ENCODE measurements at places on chromosomes 7 and 10.

- DNase-seq: no peak
These were observed 978.7 kb upstream of the AUTS2 start for GRCh38 chr7:68619526-68619925.

DNA sequence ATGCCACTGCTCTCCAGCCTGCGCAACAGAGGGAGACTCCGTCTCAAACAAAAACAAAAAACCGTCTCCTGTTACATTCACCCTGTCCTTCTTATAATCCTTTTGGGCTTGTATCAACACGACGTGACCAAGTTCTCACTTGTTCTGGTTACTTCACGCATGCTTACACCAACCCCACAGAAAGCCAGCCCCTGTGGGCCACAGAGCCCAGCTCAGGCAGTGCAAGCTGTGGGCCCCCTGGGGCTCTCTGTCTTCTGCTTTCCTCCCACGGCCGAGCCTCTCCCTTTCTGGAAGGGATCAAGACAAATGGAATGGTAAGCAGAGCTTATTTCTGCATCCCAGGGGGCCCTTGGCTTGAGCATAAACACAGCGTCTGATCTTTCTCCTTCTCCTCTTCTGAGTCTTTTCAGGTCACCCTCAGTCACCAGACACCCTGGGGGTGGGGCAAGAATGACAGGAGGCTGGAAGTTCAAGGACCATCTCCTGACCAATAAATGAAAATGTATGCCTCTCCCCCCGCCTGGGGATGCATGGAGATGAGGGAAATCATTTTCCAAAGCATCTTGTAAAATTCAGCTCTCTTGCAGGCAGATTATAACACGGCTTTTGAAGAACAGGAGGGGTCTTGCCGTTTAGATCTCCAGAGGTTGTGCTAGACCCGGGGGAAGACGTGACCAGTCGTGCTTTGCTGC is 19.0 kb upstream of the TRIM56 start:
- no peak for DNase-seq

DNA sequence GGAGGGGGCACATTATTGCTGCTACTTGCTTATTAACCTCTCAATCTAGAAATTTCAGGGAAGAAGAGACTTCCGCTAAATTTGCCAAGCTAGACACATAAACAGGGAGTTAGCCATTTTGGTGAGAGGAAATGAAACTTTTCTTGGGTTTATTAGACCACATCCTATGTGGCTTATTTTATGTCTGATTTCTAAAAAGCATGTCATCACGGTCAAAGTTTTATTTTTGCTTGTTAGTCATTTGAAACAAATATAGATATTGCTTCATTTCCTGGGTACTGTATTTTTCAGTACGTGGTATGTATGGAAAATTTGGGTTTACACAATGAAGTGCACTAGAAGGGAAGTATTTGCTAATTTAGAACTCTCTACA is 144.1 kb downstream of the TCF7L2 start:
- no peak for DNase-seq

DNA sequence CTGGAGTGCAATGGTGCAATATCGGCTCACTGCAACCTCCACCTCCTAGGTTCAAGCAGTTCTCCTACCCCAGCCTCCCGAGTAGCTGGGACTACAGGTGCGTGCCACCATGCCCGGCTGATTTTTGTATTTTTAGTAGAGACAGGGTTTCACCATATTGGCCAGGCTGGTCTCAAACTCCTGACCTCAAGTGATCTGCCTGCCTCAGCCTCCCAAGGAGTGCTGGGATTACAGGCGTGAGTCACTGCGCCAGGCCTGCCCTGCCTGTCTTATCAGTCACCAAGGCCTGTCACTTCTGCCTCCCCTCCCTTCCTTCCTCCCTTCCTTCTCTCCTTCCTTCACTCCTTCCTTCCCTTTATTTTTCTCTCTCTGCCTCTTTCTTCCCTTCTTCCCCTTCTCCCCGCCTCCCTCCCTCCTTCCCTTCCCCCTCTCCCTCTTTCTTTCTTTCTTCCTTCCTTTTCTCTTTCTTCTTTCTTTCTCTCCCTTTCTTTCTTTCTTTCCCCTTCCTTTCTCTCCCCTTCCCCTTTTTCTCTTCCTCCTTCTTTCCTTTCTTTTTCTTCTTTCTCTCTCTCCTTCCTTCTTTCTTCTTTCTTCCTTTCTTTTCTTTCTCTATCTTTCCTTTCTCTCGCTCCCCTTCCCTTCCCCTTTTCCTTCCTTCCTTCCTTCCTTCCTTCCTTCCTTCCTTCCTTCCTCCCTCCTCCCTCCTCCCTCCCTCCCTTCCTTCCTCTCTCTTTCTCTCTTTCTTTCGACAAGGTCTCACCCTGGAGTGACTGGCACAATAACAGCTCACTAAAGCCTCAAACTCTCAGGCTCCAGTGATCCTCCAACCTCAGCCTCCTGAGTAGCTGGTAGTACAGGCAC is 3.1 kb upstream of the ST7 start:
- DNase-seq: no peak

DNA sequence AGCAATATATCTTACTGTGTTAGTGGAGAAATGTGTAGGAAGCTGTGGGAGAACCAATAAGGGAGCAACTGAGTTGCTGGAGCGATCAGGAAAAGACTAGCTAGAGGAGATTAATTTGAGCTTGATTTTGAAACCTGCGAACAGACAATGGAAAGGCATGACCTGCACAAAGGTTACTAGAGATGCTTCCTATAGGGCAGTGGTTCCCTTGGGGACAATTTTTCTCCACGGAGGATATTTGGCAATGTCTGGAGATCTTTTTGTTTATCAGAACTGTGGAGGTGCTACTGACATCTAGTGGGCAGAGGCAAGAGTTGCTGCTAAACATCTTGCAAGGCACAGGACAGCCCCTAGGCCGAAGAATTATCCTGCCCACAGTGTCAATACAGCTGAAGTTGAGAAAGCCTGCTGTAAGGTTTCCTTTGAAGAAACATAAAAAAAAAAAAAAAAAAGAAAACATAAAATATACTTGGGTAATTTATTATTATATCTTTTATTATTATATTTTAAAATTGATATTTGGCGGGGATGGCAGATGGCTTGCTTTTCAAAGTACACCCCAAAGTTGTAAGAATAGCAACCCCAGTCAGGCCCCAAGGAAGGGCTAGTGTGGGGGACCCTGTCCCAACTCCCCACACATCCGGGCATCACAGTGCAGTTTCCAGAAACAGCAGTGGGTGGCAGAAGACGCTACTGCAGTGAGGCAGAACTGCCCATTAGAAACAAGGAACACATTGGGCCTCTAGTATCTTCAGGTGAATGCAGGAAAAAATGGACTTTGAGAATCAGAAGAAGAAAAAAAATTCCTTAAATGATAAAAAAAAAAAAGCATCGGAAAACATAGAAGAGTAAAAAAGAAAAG is 481.6 kb downstream of the SH2D4B start:
- peak; percentile 3 for DNase-seq

DNA sequence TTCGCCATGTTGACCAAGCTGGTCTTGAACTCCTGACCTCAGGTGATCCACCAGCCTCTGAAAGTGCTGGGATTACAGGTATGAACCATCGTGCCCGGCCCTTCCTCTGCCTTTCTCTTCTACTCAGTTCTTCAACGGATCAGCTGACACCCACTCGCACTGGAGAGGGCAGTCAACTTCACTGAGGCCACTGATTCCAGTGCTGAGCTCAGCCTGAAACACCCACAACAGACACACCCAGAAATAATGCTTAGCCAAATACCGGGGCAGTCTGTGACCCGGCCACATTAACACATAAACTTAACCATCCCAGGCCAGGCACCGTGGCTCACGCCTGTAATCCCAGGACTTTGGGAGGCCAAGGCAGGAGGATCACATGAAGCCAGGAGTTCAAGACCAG is 119.3 kb upstream of the CHST15 start:
- no peak for DNase-seq

DNA sequence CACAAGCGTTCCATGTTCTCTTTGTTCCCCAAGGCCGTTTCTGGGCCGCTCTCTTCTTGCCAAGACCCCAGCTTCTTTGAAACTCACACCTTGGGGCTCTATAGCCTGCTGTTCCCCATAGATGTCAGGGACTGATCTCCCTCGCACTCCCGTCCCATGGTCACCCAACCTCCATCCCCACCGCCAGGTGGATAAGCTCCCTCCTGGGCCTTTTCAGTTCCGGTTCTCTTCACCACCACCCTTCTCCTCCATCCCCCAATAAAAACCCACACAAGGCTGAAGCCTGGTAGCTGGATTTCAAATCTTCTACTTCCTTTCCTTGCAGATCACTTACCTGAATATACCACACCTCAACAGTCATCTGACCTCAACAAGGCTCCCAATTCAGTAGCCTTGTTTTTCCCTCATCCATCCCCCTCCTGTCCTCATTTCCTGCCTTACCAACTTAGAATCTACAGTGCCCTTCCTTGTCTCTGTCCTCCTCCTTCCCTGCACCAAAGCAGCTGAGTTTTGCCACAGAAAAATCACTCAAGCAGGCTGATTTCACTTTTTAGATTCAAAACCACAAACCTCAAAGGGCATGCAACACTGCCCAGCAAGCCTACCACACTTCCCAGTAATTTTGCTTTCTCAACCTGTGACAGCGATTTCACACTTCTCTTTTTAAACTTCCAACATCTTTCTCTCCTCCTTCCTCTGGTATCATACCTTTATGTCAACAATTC is 7.7 kb downstream of the SLC37A3 start:
- no peak for DNase-seq

DNA sequence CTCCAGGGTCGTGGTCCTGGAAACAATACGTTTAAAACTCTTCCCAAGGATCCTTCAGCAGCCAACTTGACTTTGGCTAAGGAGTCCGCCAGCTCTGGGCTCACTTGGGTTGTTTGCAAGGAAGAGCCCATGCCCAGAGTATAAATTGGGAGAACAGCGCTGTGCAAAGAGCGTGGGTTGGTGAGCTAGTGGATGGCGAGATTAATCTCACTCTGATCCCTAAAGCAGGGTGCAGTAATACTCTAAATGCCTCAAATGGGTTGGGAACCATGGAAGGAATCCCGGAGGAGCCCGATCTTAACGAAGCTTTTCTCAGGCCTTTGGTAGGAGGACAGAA is 495 bp upstream of the SDHAF3 start:
- no peak for DNase-seq

DNA sequence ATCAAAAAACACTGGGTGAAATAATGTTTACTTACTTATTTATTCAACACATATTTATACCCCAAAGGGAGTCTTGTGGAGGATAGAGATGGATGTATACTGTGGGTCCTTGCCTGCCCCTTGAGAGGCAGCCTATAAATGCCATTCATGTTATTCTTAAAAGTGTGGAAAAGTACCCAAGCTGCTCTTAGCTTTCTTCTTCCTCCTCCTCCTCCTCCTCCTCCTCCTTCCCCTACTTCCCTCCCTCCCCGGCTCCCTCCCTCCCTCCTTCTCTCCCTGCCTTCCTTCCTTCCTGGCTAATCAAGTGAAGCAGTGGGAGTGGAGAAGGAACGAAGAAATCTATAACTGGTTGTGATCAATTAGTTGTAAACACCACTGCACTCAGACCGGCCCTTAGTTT is 21.2 kb upstream of the IGF2BP3 start:
- DNase-seq: no peak

DNA sequence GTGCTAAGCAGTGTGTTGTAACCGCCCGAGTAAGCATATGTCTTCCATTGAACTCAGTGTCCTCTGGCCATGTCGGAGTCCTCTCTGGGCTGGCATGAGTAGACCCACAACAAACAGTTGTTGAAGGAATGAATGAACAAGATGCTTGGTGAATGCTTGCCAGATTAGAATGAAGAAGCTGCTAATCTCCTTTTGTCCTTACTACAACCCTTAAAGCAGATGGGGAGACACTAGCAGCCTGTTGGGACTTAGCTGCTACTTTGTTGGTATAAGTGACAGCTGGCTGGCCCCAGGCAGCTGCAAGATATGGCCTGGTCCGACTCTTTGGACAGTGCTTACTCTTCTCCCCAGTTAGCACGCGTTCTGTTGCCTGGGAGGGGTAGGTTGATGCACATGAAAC is 370.1 kb downstream of the RPS24 start:
- DNase-seq: no peak

GRCh38 chr7:51847461-51848134 is 531.0 kb upstream of the COBL start:
- no peak for DNase-seq

GRCh38 chr10:115945701-115946445 is 327.1 kb downstream of the GFRA1 start:
- DNase-seq: no peak

- no peak for DNase-seq
These were observed 13.5 kb downstream of the ATP5MK start for GRCh38 chr10:103382769-103383168.

GRCh38 chr10:114852197-114852596 is 30.6 kb downstream of the FHIP2A start:
- DNase-seq: no peak

GRCh38 chr10:120477021-120477742 is 20.2 kb downstream of the PLPP4 start:
- DNase-seq: peak; percentile 51

DNA sequence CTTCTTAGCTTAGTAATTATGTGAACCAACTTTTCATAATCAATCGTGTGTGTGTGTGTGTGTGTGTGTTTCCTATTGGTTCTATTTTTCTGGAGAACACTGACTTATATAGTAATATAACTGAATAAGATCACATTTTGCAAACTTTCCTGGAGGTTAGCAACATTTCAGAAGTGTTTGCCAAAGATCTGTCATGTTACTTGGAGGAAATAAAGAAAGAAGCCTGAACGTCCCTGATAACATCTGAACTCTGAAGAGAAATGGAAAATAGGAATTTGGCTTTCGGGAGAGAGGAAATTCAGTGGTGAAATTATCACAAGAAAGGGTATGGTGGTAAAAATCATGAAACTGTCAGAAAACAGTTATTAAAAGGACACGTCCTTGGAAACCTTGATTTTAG is 984.4 kb upstream of the AUTS2 start:
- no peak for DNase-seq
